ENCODE measurements at places on chromosomes 11 and 22. TPM values are rescaled to one million over a fixed set of nuclear protein-coding genes. Genes with fewer than 3 reads are reported as not detected.

Gene MPPED2
- total RNA-seq, result 0.74 TPM

Gene IL17REL
- not detected for total RNA-seq

DNA sequence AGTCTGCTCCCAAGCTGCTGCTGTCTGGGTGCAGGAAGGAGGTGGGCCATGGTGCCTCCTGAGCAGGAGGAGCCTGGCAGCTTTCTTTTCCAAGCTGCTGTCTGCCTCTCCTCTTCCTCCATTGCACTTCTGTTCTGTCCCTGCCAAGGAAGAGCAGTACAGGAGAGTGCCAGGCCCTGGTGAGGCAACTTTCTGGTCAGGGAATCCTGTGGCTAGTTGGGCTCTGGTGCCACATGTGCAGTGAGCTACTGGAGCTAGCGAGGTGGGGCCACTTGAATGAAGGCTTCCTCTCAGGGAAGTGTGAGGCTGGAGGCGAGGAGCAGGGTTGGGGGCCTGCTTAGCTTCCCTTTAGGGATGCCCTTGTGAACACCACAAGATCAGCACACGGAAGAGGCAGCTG lies 90.0 kb downstream of the TSPAN18 start:
- DNase-seq, result no peak

- no peak for DNase-seq
These were observed 8.7 kb upstream of the KCNJ5 start for GRCh38 chr11:128882451-128882850.

DNA sequence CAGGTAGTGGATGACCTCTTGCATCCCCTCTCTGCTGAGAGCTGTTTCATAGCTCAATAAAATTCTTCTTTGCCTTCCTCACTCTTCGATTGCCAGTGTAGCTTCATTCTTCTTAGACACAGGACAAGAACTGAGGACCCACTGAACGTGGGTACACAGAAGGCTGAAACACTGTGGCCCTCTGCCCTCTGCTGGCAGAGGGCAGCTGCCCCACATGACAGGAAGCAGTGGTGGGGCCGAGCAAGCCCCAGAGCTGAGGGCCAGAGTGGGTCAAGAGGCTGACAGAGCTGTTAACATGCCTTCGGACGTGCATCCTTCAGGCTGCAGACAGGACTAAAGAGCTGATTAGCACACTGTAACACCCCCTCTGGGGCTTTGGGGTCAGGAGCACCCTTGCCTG lies 15.6 kb downstream of the SMC1B start:
- DNase-seq, result no peak

GRCh38 chr22:34493486-34493885 lies 572.5 kb upstream of the ISX start:
- DNase-seq, result no peak

All from Daoy (cell line).